ENCODE measurements at places on chromosomes 2 and 18.
A peak's percentile ranks its signal among the peaks of the same experiment; 100 is the strongest.

- DNase-seq = no peak
Observed at GRCh38 chr2:232809349-232810124, 33.2 kb upstream of the KCNJ13 start.

GRCh38 chr18:13372531-13372951 is 154.0 kb downstream of the LDLRAD4 start:
- no peak for DNase-seq

GRCh38 chr2:37629529-37629928 is 41.9 kb downstream of the CDC42EP3 start:
- DNase-seq = no peak

- DNase-seq = no peak
Observed at GRCh38 chr2:112910219-112910618, 746 bp upstream of the IL37 start.

- no peak for DNase-seq
Observed at GRCh38 chr2:186733414-186733813, 39.6 kb downstream of the FAM171B start.

- no peak for DNase-seq
Observed at GRCh38 chr2:176692533-176692932, 423.3 kb downstream of the MTX2 start.

GRCh38 chr2:144181001-144181400 is 338.9 kb downstream of the ZEB2 start:
- DNase-seq = no peak

DNA sequence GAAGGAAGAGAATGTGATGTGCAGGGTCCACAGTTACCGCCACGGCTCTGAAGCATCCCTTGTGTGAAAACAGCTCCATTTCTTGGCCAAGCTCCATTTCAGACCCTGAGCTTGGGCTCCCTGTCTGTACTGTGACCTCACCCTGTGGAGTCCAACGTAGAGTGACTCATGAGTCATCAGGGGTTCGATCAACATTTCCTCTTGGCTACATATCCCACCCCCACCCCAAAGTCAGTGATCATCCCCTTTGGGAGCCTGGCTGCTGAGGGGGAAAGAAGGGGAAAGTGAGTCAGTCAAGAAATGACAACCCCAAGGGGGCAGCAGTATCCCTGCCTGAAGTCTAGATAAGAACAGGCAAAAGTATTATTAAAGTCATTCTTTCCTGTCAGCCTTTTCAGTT is 62.2 kb downstream of the PAPOLG start:
- DNase-seq = no peak

GRCh38 chr18:44799382-44799906 is 118.8 kb downstream of the SETBP1 start:
- no peak for DNase-seq

DNA sequence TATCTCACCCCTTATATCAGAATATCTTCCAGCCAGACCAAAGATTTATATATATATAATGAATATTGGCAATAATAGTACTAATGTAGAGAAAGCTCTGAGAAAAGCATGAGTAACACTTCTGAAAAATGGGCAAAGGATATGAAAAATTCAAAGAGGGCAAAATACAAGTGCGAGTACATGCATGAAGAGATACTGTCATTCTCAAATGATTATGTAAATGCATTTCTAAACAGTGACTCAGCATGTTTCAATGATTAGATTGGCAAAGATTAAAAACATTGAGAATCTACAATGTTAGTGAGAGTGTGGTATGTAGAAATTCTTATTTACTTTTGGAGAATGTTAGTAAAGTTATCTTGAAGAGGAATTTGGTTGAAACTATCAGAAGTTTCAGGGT is 118.3 kb upstream of the NEDD4L start:
- DNase-seq = no peak

- no peak for DNase-seq
Observed at GRCh38 chr18:29104671-29105070, 927.7 kb upstream of the CDH2 start.

GRCh38 chr2:214193943-214194342 is 216.9 kb upstream of the VWC2L start:
- no peak for DNase-seq

DNA sequence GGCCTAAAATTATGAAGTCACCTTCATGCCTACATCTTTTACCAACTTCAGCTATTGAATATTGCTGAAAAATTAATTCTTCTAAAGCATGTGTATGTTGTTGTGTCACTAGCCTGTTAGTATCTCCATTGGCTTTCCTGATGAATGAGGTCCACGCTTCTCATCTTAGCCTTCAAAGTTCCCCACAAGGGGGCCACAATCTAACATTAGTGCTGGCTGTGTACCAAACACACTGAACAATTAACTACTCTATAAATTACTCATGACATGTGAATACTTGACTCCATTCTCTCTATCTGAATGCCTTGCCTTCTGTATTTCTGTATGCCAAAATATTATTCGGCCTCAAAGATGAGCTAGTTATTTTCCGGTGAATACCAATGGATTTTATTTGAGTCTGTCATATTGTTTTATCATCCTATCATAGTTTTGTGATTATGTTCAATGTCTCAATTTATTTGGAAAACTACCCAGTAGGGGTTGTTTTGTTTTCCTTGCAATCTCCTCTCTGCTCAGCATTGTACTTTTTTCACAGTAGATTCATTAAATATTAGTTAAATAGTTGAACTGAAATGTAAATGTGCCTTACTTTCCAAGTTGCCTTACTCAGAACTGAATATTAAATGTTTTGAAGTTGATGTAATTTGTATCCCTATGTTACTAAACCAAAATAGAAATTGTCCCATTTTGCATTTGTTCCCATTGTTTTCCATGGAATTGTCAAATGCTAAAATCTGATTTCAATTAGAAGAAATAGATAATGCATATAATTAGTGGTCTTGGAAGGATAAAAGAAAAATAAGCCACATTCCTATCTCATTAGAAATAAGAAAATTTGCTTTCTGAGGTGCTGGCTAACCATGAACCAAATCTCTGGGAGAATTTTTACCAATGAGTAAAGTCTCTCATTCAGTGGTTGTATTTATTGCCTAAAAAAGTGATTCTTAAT is 208.4 kb upstream of the COL3A1 start:
- no peak for DNase-seq

GRCh38 chr18:61635901-61636528 is 256.8 kb downstream of the RNF152 start:
- DNase-seq = peak; percentile 44

- DNase-seq = no peak
Observed at GRCh38 chr2:135903650-135904049, 27.4 kb upstream of the MCM6 start.

- DNase-seq = no peak
Observed at GRCh38 chr2:211955648-211956047, 583.0 kb downstream of the ERBB4 start.

DNA sequence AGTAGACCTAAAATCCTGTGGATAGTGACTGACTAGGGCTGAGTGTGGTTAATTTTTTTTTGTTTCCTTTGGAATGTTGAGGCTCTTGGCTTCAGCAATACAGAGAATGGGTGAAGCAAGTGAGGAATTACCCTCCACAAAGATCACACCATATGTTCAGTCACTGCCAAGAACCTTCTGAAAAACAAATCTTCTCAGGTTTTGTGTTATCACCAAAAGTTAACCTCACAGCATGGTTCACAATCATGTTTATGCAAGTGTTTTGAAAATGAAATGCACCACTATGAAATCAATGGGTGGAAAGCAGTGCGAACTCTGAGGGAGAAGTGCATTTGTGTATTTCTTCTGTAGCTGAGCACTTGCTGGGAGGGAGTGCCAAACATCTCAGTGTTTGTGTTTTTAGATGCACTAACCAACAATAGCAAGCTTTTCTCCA is 44.4 kb downstream of the SPATS2L start:
- DNase-seq = no peak
